Mucosa of descending colon (tissue), 3 donors: ENCODE measurements at places on chromosomes 5 and 9.

DNA sequence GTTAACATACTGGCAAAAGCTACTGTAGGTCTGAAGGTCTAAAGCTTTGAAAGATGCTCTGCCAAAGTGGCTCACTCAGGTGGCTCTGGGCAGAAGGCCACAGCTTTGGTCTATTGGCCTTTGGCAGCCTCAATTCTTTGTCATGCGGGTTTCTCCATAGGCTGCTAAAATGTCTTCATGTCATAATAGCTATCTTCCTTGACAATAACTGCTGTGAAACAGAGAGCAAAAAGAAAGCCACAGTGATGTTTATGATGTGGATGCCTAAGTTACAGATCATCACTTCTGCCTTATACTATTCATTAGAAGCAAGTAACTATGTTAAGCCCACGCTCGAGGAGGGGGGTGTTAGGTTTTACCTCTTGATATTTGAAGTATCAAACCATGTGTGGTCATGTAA is 906.1 kb upstream of the CDH9 start:
- no peak for DNase-seq

GRCh38 chr5:61658592-61659008 is 326.5 kb downstream of the ZSWIM6 start:
- peak; percentile 90 for DNase-seq

GRCh38 chr9:7137040-7137439 is 379.3 kb downstream of the KDM4C start:
- no peak for DNase-seq

DNA sequence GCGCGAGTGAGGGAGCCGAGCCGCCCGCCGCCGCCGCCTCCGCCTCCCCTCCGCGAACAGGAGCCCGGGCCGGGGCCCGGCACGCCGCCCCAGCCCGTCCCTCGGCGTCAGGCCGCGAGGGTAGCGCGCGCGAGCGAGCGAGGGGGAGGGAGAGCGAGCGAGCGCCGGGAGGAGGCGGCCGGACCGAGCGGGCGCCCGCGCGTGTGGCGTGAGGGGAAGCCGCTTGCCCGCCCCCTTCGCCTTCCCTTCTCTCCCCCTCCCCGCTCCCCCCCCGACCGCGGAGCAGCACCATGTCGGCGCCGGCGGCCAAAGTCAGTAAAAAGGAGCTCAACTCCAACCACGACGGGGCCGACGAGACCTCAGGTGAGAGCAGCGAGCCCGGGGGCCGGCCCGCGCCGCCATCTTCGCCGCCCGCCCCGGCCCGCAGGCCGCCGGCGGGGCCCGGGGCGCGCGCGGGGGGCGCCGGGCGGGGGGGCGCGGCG is 312 bp downstream of the SET start:
- peak; percentile 62 for DNase-seq

GRCh38 chr5:35773967-35774366 is 82.7 kb upstream of the IL7R start:
- DNase-seq = no peak

DNA sequence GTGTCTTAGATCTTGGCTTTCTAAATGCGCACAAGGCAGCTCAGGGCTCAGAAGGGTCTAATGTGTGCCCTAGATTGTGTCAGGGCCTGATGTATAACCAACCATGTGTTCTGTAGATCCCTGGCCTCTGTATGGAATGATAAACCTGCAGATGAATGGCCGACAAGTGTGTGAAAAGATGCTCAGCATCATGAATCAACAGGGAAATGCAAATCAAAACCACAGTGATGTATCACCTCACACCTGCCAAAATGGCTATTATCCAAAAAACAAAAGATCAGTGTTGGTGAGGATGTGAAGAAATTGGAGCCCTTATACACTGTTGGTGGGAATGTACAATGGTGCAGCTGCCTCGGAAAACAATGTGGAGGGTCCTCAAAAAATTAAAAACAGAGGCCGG is 489.8 kb downstream of the SEMA5A start:
- DNase-seq = no peak

- DNase-seq = no peak
These were observed 917.0 kb downstream of the CDH9 start for GRCh38 chr5:26121338-26121737.

DNA sequence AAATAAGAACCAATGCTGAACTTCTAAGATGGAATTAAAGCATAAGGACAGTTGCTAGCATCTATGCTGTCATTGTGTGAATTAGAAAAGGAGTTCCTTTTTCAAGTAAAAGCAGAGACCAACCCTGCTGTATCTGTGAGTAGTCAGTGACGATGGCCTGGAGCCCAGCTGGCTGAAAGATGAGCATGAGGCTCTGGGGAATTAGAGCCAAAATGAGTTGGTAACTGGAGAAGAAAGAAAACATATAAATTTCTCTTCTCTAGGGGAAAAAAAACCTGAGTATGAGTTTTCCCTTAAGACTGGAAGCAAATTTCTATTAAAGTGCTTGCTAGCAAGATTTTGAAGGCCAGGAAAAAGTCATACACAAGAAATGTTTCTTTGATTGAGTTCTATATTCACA is 1.6 kb upstream of the SPZ1 start:
- no peak for DNase-seq

- no peak for DNase-seq
These were observed 592.1 kb downstream of the TLE4 start for GRCh38 chr9:80163889-80164288.

DNA sequence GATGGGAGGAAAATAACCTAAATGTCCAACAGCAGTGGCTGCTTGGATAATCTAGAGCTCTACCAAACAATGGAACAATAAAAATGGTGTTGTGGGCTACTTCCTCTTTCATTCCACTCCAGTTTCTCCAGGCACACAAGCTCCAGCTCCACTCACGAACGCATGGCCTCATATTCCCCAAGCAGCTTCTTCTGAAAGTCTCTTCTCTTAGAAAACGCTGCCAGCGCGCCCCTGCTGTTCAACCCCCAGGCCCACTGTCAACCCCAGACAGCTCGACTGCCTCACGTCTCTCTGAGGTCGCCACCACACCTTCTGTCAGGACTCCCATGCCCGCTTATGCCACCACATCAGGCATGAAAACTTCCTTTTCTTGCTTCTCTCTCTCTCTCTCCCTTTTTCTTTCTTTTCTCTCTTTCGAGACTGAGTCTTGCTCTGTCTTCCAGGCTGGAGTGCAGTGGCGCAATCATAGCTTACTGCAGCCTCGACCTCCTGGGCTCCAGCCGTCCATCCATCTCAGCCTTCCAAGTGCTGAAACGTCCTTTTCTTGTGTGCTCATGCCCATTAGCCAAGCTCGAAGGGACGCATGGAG is 16.2 kb downstream of the OR2V2 start:
- no peak for DNase-seq

DNA sequence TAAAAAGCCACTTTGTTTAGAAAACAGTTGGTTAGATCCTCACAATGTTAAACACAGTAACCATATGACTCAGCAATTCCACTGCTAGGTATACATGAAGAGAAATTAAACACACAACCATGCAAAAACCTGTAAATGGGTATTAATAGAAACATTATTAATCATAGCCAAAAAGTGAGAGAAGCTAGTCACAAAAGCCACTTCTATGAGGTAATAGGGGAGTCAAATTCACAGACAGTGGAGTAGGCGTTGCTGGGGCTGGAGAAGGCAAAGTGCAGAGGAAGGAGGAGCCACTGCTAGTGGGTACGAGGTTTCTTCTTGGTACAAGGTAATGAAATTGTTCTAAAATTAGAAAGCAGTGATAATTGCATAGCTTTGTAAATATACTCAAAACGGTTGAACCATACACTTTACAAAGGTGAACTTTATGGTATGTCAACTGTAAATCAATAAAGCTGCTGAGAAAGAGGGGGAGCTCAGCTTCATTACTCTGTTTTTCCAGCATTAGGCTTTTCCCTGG is 364.4 kb downstream of the GADD45G start:
- DNase-seq = peak; percentile 67
